Stimulated activated CD8-positive, alpha-beta memory T cell treated with anti-CD3 and anti-CD28 coated beads, Interleukin-7, amount 100 ng/mL, for 1 hour (primary cell): ENCODE measurements at places on chromosomes 1 and 21.

GRCh38 chr1:7009741-7010525, 224.7 kb downstream of the CAMTA1 start:
- no peak for DNase-seq

DNA sequence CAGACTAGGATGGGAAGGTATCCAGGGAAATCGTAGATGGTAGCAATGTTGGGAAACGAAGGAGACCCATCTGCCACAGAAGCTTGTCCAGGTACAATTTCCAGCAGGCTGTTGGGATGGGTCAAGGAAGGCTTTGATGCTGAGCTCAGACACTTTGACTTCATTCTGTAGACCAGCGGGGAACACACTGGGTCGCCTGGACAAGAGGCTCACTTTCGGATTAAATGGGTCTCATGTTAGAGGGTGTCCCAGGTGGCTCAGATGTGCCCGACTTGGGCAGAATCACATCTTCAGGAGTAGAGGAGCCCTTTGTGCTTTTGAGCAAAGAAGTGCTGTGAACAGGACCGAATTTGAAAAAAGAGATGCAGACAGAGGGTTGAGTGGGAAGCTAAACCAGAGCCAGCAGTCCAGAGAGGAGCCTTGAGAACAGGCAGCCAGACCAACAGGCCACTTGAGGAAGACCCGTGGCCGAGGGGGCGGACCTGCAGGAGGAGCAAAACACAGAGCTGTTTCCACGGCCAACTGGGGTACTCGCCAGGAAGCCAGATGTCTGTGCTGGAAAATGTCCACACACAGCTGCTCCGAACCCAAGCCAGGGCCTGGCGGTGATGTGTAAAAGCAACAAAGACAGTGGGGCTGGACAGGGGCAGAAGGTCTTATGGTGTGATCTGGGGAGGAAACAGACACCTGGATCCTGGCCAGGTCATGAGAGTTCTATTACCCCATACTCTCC, 146.9 kb downstream of the AJAP1 start:
- no peak for DNase-seq

- no peak for DNase-seq
These were observed 61.8 kb downstream of the MT1HL1 start for GRCh38 chr1:236942431-236942830.

DNA sequence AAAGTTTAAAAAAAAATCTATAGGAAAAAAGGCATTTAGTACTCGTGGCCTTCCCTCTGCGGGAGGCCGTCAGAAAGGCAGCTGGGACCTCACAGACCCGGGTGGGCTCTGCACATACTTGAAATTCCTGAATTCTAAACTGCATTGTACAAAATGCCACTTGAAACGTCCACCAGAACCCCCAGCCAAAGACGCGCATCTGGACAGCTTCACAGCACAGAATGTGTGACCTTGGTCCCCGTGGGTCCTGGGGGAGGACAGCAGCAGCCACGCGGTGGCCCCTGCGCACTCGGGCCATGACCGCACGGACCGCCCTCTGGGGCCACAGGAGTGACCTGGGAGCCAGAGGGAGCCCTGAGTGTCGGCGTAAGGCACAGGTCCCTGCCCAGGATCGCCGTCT, 20.6 kb upstream of the MRPS14 start:
- DNase-seq = no peak

DNA sequence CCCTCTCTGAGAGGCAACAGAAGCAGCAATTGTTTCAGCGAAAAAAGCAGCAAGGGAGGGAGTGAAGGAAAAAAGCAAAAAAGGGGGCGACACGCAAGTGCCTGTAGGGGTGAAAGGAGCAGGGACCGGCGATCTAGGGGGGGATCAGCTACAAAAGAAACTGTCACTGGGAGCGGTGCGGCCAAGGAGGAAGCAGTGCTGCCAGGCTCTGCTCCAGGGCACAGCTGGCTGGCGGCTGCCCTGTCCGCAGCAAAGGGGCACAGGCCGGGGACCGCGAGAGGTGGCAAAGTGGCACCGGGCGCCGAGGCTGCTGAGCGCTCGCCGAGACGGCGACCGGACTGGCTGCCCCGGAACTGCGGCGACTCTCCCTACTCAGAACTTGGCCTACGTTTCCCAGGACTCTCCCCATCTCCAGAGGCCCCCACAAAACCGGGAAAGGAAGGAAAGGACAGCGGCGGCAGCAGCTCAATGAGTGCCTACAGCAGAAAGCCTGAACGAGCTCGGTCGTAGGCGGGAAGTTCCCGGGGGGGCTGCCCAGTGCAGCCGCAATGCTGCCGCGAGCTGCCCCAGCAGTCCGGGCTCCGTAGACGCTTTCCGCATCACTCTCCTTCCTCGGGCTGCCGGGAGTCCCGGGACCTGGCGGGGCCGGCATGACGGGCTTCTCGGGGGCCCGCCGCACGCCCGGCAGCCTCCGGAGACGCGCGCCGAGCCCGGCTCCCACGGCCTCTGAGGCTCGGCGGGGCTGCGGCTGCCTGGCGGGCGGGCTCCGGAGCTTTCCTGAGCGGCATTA, 1.0 kb upstream of the CDKN2C start:
- no peak for DNase-seq

GRCh38 chr1:15430787-15431570, 7.3 kb upstream of the CTRC start:
- DNase-seq = peak; percentile 72
